ENCODE measurements at places on chromosomes 13 and 19.

- DNase-seq: no peak
These were observed 62.0 kb downstream of the KL start for GRCh38 chr13:33078263-33078662.

GRCh38 chr19:42023121-42023942 lies 29.3 kb upstream of the ATP1A3 start:
- no peak for DNase-seq

- peak; percentile 51 for DNase-seq
These were observed at the start of gene WDR87 for GRCh38 chr19:37905946-37906868. Gene WDR87, minus strand, starts transcription at chr19:37906594. Its CDS starts 8,355 bp downstream, at chr19:37898239.

DNA sequence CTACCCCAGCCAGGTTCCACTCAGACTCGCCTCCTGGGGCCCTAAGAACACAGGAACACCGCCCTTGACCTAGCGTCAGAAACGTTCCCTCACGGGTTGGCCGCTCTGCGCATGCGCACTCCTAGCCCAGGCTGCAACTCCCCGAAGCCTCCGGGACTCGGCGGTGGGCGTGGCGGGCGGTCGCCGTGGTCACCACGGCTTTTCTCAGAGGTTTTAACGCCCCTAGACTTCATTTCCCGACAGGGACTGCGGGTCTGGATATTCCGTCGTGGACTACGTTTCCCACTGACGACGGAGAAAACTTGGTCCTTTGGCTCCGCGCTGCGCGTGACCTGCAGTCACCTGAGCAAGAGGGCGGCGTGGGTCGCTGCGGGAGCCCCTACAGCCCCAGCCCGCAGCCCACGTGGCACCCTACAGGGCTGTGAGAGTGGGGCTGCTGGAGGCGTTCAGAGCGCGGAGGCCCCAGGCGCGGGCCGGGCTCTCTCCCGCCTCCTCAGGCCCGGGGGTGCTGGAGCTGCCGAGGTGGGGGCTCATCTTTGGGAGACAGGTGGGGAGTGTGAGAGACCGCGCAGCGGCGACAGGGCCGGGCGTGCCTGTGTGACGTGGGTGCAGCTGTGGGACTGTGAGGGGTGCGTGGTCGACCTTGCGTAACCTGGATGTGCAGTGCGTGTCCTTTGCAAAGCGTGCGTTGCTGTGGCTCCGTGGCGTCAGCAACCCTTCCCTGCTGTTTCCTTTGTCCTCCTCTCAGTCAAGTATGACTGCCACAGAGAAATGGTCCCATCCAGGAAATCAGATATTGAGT lies 38.0 kb upstream of the ZNF573 start:
- peak; percentile 71 for DNase-seq

- DNase-seq: peak; percentile 95
These were observed 603 bp downstream of the RFX1 start for GRCh38 chr19:14005349-14006084.

DNA sequence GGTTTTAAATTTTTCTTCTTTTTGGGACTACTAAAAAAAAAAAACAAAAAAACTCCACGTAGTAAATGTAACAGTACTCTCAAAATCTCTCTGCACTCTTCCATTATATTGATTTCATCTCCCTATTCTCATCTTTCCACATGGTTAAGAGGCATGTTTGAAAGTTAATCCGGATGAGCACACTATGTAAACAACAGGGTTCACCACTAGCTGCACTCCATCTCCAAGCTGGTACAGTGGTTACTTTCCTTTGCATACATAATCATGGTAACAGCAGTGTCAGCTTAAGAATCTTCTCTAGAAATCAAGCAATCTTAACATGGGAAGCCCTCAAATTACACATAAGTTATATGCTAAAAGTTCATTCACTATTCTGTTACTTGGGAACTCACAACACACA lies 92.6 kb downstream of the MIPEP start:
- no peak for DNase-seq

GRCh38 chr13:72651144-72651543 lies 76.3 kb downstream of the MZT1 start:
- no peak for DNase-seq

- DNase-seq: no peak
These were observed 170.4 kb downstream of the FGF14 start for GRCh38 chr13:102231479-102231878.

DNA sequence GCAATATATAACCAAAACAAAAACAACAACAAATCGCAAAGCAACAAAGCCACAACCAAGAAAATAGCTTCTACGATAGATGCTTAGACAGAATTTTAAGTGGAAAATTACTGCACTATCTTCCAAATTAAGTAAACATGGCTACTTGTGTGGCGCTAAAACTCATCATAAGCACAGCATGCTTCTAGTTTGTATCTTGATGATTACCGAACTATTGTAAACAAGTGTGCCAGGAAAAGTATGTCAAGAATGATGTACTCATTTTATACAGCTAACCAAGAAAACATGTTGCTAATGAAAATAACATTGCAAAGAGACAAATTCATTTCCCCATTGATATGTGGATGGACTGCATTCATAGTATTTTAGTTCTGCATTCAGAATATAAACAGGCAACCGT lies 271.9 kb upstream of the GPC6 start:
- no peak for DNase-seq

DNA sequence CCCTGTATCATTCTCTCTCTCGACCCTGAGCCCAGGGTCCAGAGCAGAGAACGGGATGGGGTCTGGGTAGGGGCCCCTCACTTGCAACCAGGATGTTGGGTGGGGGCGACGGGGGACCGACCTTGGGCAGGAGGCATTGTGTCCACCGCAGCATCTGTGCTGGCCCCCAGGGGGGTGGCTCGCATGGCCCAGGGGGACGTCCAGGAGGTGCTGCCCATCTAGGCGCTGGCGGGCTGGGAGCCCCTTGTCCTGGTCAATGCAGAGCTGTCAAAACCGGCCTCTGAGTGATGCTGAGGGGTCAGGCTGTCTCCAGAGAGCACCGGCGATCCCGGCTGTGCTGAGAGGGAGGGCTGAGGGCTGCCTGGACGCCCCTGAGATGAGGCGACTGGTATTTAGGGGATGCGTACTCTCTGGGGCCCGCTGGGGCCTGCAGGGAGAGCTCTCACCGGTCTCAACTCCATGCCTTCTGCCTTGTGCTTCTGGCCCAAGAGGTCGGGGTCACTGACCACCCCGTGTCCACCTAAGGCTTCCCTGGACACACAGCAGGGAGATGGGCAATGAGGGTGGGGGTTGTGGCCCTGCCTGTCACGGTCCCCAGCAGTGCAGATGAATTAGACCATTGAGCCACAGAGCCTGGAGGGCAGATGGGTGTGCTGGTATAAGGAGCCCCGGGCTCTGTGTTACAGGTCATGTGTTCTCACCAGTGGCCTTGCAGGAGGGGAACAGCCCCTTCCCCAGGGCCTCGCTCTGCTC lies 8.6 kb downstream of the RPS9 start:
- DNase-seq: no peak

DNA sequence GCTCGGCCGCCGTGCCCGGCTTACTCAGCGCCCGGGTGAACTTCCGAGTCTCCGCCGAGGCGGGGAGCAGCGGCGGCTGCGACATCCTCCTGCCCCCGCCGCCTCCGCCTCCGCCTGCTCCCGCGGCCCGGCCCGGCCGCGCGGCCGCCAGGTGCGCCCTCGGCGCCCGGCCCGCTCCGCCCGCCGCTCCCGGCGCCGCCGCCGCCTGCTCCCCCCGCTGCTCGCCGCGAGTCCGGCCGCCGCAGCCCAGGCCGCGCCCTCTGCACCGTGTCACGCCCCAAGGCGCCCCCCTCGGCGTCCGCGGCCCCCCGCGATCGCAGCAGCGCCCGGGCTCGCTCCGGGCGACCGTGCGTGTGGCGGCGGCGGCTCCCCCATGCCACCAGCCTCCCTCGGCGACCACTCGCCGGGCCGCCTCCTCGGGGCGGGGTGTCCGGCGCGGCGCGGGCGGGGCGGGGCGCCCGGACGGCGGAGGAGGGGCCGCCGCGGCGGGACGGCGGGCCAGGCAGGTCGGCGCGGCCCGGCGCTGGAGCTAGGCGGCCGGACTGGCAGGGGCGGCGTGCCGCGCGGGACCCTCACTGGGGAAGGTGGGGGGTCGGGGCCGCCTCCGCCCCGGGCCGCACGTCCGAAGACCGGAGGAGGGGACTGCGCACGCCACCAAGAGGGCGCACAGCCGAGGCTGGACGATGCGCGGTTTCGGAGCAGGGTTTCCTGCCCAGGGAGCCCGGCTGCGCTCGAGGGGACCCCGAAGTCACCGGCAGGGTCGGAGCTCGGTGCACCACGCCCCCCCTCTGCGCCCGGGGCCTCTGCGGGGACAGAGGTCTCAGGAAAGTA lies 108.6 kb upstream of the DOCK9 start:
- peak; percentile 41 for DNase-seq

GRCh38 chr13:80400865-80401426 lies 60.0 kb upstream of the SPRY2 start:
- DNase-seq: no peak

GRCh38 chr13:110913322-110914080 lies 1.4 kb downstream of the ANKRD10 start:
- DNase-seq: no peak

- DNase-seq: peak; percentile 70
These were observed 124.2 kb downstream of the LMO7 start for GRCh38 chr13:75760131-75761021.

GRCh38 chr13:49976314-49977258 lies 20.3 kb upstream of the TRIM13 start:
- DNase-seq: peak; percentile 53

DNA sequence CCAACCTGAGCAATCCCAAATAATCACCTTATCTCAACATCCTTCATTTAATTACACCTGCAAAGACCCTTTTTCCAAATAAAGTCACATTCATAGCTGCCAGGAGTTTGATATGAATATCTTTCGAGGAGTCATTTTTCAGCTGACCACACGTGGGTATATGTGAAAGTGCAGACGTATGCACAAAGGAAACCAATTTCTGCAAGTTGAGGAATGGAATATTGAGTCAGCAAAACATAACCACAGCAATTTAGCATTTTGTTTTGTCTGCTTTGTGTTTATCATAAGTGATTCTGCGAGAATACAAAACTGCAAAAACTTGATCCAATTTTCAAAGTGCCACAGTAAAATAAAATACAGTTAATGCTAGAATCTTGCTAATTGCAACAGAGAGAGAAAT lies 295.9 kb downstream of the SUCLA2 start:
- DNase-seq: no peak

DNA sequence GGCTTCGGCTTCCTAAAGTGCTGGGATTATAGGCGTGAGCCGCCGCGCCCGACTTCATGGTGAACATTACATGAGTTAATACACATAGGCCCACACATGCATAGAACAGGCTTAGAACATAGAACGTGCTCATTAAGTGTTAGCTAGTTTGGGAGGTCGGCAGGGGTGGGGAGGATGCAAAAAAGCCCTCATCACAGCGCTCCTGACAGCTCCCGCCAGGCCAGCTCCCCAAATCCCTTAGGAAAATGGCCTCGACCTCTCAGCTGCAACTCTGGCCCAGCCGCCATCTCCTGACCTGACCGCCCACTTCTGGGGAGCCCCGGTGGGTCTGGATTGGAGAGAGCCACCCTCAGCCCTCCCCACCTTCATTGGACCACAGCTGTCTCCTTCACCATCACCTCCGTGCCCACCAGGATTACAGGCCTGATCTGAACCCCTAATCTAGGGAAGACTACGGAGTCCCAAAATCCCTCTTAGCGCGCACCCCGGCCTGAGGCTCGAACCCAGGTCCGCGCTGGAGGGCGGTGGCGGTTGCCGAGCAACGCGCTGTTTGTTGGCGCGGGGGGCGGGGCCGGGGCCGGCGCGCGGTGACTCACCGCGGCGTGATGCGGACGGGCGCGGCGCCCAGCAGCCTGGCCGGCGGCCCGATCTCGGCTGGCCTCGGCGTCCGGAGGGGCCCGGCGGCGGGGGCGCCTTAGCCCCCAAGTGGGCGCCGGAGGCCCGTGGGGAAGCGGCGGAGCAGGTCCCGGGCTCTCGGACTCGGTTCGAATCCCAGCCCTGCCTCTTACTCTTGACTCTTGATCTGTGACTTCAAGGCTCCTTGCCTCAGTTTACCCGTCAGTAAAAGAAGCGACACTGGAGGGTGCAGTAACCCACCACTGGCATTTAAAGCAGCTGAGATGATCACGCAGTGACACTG lies 26.7 kb upstream of the NANOS3 start:
- peak; percentile 84 for DNase-seq

DNA sequence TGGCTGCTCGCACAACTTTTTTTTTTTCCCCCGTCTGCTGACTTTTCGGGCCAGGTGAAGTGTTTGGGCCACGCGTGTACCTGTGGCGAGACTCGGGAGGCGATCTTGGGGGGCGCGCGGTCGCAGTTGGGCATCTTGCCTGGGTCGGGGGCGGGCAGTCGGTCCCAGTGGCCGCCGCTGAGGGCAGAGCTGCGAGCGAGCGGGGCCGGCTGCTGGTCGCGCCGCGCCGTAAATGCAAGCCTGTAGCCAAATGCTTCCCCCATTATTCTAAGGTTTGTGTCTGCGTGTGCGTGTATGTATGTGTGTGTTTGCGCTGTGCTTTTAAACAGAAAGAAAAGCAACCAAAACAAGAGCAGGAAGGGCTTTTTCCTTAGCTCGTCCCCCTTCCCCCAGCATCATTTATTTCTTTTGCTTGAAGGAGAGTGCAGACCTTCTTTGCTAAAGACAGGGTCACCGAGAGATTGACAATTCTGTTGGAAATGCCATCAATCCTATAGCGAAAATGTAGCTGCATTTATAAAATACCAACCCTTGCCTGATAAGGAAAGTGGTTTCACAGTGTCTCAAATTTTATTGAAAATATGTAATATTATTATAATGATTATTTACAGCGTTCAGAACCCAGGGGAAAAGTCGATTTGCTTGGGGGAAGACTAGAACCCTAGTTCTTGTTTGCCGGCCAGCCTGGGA lies 143.2 kb upstream of the ZNF536 start:
- peak; percentile 49 for DNase-seq

DNA sequence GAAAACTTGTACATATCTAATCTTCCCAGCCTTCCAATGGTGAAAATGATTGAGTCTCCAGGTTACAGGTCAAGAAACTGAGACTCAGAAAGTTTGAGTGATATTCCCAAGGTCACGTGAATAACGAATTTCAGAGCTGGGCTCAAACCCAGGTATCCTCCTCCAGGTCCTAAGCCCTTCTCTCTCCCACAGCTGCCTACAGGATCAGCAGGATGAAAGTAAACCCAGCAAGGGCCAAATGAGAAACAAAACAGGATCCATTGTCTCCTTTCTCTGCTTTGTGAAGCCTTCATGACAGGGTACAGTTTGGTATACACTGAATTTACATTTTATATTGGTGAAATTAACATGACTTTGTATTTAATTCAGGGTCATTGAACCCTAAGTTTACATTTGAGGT lies 208.1 kb downstream of the RBM26 start:
- DNase-seq: no peak

DNA sequence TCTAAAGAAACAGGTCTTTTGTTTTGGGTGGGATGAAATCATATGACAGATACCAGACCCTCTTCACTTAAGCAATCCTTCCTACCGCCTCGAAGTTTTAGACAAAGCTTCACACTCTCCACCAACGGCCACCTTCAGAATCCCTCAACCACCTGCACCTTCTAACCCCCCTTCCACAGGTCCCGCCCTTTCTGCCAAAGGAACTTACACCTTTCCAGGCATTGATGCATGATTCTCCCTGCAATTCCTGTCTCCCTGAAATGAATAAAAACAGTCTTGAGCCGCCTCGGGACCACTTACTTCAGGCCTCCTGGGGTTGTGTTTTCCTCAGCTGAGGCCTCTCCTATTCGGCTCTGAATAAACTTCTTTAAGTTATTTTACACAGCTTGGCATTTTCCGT lies 859 bp downstream of the ZNF433 start:
- DNase-seq: no peak

Data from left lung (tissue), 14 donors.